ENCODE measurements at places on chromosomes 16 and 17. TPM values are rescaled to one million over a fixed set of nuclear protein-coding genes. Genes with fewer than 3 reads are reported as not detected.
A peak's percentile ranks its signal among the peaks of the same experiment; 100 is the strongest.

DNA sequence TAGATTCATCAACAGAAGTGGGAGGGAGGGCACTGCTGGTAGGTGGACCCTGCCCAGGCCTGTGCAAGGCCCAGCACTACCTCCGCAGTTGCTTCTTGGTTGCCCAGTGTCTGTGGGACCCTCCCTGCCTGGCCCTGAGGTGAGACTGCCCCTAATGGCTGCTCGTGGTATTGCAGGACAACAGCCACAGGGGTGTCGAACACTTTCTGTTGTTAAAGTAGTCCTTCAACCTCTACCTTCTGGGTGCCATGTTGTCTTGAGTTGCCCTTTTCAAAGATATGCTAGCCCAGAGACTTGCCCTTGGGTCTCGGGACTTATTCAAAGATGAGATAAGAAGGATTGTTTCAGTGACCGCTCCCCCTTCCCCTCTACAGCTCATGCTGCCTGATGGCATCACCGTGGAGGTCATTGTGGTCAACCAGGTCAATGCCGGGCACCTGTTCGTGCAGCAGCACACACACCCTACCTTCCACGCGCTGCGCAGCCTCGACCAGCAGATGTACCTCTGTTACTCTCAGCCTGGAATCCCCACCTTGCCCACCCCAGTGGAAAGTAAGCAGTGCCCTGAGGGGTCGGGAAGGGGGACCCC is 29.1 kb downstream of the AKAP1 start:
- H3K27ac ChIP-seq, result no peak overlapping the region
- H3K4me3 ChIP-seq, result no peak overlapping the region
- H3K27me3 ChIP-seq, result no peaks in the 10 kb centered on the region
- DNase-seq, result peak; percentile 68

GRCh38 chr16:10111156-10111761 is 71.0 kb downstream of the GRIN2A start:
- H3K36me3 ChIP-seq, result no peaks in the 10 kb centered on the region
- DNase-seq, result no peak
- H3K4me1 ChIP-seq, result no peaks in the 10 kb centered on the region
- no peaks in the 10 kb centered on the region for H3K27me3 ChIP-seq
- H3K27ac ChIP-seq, result no peak overlapping the region
- H3K4me3 ChIP-seq, result no peak overlapping the region

DNA sequence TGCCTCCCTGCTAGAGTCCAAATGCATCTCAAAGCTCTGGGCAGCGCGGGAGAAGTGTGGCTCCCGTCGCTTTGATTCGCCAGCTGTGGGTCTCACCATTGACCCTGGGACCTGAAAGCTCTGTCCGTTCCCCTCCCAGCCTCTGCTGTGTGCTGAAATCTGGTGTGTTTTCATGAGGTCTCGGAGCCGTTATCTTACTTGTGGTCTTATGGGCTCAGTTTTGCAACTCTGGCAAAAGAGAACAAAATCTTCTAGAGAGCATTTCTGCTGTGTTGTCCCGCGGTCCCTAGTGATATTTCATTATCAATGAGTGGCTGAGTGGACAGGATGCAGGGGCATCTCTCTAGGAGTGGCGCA is 13.3 kb downstream of the CRISPLD2 start:
- no peak overlapping the region for H3K4me3 ChIP-seq
- H3K4me1 ChIP-seq, result no peaks in the 10 kb centered on the region
- peaks cover 4% of the 10 kb centered on the region for H3K27me3 ChIP-seq
- H3K36me3 ChIP-seq, result no peaks in the 10 kb centered on the region
- DNase-seq, result no peak

- peak overlapping the region; percentile 69 for H3K27ac ChIP-seq
- H3K27me3 ChIP-seq, result no peaks in the 10 kb centered on the region
- peaks cover 26% of the 10 kb centered on the region for H3K36me3 ChIP-seq
- no peak for DNase-seq
These were observed 5.8 kb upstream of the TRAF4 start for GRCh38 chr17:28737770-28738679.

ZNF688 gene
- 13.4 TPM for total RNA-seq

- H3K4me3 ChIP-seq, result no peak overlapping the region
- H3K27me3 ChIP-seq, result peaks cover 76% of the 10 kb centered on the region
- no peak overlapping the region for H3K27ac ChIP-seq
- H3K36me3 ChIP-seq, result no peaks in the 10 kb centered on the region
These were observed 17.6 kb downstream of the SRCIN1 start for GRCh38 chr17:38587947-38588787.

DNA sequence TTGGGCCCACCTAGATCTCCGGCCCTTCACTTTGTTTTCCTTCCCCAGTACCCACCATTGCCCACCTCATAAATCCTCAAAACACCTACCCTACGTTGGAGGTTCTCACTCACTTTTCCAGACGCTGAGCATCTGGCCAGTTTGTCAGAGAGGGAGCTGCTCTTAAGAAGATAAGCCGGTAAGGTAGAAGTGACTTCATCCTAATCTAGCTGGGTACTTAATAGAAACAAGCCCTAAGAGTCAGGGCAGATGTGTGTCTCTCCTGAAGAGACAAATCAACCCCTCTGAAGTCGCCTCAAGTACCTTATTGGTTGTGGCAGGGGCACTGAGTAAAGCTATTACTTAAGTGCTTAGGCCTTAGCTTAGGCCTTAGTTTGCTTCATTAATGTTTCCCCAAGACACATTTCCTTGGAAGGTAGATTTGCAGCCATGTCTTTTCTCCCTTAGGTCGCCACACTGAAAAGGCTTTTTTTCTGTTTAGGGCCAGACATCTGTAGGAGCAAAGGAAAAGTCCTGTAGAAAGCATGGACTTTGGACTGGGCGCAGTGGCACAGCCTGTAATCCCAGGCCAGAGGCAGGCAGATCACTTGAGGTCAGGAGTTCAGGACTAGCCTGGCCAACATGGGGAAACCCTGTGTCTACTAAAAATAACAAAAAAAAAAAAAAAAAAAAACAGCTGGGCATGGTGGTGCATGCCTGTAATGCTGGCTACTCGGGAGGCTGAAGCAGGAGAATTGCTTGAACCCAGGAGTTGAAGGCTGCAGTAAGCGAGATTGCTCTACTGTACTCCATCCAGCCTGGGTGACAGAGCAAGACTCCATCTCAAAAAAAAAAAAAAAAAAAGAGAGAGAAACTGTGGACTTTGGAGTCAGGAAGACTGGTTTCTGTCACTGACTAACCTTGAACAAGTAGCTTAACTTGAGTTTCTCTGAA is 1.0 kb downstream of the TACO1 start:
- H3K27me3 ChIP-seq, result no peaks in the 10 kb centered on the region
- peaks cover 33% of the 10 kb centered on the region for H3K4me1 ChIP-seq
- H3K36me3 ChIP-seq, result peaks cover 21% of the 10 kb centered on the region
- peak overlapping the region; percentile 89 for H3K4me3 ChIP-seq
- no peak for DNase-seq
- peak overlapping the region; percentile 91 for H3K27ac ChIP-seq

GRCh38 chr16:57997176-57997527 is 3.3 kb downstream of the ZNF319 start:
- H3K4me3 ChIP-seq, result no peak overlapping the region
- no peak for DNase-seq
- peaks cover 37% of the 10 kb centered on the region for H3K36me3 ChIP-seq
- peaks cover 54% of the 10 kb centered on the region for H3K4me1 ChIP-seq

WWP2 gene
- 60.1 TPM for total RNA-seq

DNA sequence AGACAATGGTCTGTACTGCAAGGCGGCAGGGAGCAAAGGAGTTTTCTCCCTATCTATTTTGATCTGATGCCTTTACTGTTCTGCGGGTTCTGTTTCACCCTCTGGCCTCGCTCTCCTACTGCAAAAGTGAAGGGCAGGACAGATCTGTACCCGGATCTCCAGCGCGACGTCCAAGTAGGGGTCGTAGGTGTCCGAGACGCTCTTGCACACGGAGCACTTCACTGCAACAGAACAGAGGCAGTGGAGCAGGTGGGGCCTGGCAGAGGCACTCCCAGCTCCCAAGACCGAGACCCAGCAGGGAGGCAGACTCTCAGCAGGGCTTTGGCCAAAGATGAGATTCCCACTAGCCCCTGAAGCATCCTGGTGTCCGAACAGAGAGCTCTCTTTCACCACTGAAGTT is 19.8 kb downstream of the USP36 start:
- peaks cover 78% of the 10 kb centered on the region for H3K36me3 ChIP-seq
- H3K27ac ChIP-seq, result peak overlapping the region; percentile 62
- H3K4me1 ChIP-seq, result peaks cover 68% of the 10 kb centered on the region
- no peaks in the 10 kb centered on the region for H3K27me3 ChIP-seq

DNA sequence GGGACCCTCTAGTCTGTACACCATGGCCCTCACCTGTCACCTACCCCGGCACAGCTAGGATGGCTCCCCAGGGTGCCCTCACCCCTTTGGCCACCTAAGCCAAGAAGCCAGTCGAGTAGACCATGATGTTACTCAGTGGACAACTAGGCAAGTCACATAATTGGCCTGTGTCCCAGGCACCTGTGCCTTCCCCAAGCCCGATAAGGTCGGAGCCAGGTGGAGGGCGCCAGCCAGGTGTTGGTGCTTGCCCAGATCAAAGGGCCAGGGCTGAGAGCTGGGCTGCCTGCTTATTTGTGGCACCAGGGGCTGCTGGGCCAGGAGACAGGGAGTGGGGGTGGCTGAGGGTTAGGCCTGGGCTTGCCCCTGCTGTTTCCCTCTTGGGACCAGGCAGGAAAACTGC is 16.8 kb downstream of the SPNS2 start:
- H3K4me1 ChIP-seq, result peaks cover 7% of the 10 kb centered on the region
- no peaks in the 10 kb centered on the region for H3K36me3 ChIP-seq
- no peak overlapping the region for H3K4me3 ChIP-seq
- no peak overlapping the region for H3K27ac ChIP-seq

DNA sequence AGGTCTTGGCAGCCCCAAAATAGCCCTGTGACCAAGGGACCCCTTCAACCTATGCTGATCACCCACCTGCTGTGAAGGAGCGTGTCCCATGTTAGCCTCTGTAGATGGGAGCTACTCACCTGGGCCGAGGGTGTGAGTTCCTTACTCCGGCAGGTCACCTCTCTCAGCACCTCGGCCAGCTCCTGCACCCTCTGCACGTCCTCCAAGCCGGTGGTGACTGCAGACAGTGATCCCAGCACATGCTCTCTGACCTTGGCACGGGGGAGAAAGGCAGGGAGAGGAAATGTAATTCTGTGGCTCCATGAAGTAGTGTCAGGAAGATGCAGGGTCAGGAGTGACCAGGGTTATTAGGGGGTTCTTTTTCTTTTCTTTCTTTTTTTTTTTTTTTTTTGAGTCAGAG is 67.7 kb upstream of the BCO1 start:
- H3K36me3 ChIP-seq, result no peaks in the 10 kb centered on the region
- peaks cover 7% of the 10 kb centered on the region for H3K27me3 ChIP-seq

DNA sequence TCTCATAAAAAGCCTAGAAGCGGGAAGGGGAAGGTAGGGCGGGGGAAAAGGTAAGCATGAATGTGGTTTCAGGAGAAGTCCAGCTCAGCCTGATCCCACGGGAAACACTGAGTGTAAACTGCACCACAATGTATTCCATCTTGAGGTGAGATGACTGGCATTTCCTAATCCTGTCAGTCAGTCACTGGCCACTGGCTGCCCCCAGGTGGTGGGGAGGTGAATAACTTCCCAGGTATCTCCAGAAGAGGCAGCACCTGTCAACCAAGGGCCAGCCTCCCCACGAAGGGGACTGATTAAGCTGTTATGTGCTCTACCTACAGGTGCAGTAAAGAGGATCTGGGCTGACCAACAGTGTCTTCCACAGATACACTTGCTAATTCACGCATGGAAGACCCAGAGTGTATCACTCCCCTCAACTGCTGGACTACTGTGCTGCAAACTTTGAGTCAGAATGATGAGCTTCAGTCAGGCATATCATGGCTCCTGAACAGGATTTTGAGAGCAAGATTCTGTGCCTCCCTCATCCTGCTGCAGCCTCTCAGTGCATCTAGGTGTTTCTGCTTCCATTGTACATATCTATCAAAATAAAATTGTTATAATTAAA is 108.5 kb upstream of the CCL2 start:
- DNase-seq, result peak; percentile 76
- H3K27me3 ChIP-seq, result peaks cover 9% of the 10 kb centered on the region
- H3K4me1 ChIP-seq, result no peaks in the 10 kb centered on the region
- no peak overlapping the region for H3K4me3 ChIP-seq

GSDMA gene
- total RNA-seq, result 4.5 TPM

GRCh38 chr16:50310308-50311133 is 44.2 kb downstream of the ADCY7 start:
- H3K4me3 ChIP-seq, result no peak overlapping the region
- H3K4me1 ChIP-seq, result peaks cover 38% of the 10 kb centered on the region
- H3K36me3 ChIP-seq, result peaks cover 57% of the 10 kb centered on the region
- DNase-seq, result no peak
- H3K27me3 ChIP-seq, result no peaks in the 10 kb centered on the region

SRL gene
- total RNA-seq, result not detected

- H3K36me3 ChIP-seq, result peaks cover 13% of the 10 kb centered on the region
- H3K4me1 ChIP-seq, result peaks cover 19% of the 10 kb centered on the region
- H3K4me3 ChIP-seq, result no peak overlapping the region
- H3K27ac ChIP-seq, result peak overlapping the region; percentile 58
- no peaks in the 10 kb centered on the region for H3K27me3 ChIP-seq
- DNase-seq, result no peak
These were observed 15.8 kb downstream of the NOD2 start for GRCh38 chr16:50709061-50709684.

CCL13 gene
- not detected for total RNA-seq

YBX2 gene
- total RNA-seq, result 0.37 TPM

All from activated CD8-positive, alpha-beta T cell treated with anti-CD3 and anti-CD28 coated beads, Interleukin-2, amount 10 ng/mL, durations not matched to agents 7 days and 5 days (primary cell).